Activated naive CD4-positive, alpha-beta T cell treated with anti-CD3 and anti-CD28 coated beads, Interleukin-2, amount 50 U/mL, for 72 hours (primary cell): ENCODE measurements at places on chromosomes 5 and 9. TPM values are rescaled to one million over a fixed set of nuclear protein-coding genes. Genes with fewer than 3 reads are reported as not detected.

GRCh38 chr5:156896546-156896945 lies 46.5 kb downstream of the PPP1R2B start:
- DNase-seq = no peak

DNA sequence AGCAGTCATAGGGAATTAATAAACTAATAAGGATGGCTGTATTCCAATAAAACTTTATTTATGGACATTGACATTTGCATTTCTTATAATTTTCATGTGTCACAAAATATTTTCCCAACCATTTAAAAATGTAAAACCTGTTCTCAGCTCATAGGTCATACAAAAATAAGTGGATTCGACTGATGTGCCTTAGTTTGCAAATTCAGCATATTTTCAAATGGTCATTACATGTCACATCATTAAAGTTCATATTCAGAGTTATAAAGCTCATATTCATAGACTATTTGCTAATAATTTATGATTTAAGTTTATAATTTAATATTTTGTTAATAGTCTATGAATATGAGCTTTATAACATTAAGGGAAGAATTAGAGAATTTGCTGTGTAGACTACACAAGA lies 166.5 kb downstream of the LPAR1 start:
- no peak for DNase-seq

DNA sequence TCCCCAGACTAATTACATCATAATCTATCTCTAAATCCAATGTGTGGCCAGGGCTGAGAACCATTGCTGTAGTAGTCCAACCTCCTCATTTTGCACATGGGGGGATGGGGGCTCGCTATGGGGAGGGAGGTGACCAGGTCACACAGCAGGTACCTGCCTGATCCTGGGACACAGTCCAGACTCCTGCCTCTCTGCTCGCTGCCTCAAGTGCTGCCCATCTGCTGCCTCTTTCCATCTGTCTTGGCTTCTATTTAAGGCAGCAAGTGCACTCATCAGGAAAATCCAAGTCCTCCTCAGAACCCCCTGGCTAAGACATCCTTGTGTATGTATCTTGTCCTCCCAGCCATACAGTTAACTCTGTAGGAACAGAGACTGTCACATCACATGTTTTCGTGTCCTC lies 57.7 kb upstream of the FRRS1L start:
- no peak for DNase-seq

DNA sequence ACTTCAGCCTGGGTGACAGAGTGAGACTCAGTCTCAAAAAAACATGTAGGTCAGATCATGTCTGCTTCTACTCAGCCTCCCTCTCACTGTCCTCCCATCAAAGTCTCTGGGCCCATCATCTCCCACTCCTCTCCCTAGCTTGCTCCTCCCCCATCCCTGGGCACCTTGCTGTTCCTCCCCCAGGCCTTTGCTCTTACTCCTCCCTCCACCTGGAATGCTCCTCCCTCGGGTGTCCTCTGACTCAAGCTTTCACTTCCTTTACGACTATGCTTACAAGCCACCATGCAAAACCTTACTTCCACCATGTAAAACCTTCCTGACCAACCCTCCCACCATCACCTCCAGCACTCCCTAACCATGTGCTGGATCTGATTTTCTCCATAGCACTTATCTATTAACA lies 51.5 kb downstream of the MTMR12 start:
- DNase-seq = peak; percentile 28

DNA sequence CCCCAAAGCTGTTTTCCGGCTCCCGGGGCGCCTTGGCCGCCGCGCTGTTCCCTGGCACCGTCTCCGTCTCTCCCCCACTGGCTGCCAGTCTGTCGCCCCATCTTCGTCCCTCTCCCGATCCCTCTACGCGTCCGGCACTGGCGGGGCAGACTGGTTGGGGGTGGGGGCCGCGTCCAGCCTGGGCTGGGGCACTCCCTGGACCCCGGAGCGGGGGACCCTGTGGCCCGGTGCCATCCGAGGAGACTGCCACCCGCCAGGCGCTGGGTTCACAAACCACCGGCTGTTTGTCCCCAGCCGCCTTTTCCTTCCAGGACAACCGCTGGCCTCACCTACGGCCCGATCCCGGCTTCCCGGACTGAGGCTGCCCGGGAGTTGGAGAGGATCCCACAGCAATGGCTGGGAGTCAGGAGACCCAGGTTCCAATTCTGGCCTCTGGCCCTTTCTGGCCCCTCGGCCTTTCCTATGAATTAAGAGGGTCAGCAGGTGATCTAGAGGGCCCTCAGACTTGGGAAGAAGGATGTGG lies 1.0 kb upstream of the FIBCD1 start:
- no peak for DNase-seq

GRCh38 chr5:395156-395920 lies 47.6 kb upstream of the EXOC3 start:
- no peak for DNase-seq

DNA sequence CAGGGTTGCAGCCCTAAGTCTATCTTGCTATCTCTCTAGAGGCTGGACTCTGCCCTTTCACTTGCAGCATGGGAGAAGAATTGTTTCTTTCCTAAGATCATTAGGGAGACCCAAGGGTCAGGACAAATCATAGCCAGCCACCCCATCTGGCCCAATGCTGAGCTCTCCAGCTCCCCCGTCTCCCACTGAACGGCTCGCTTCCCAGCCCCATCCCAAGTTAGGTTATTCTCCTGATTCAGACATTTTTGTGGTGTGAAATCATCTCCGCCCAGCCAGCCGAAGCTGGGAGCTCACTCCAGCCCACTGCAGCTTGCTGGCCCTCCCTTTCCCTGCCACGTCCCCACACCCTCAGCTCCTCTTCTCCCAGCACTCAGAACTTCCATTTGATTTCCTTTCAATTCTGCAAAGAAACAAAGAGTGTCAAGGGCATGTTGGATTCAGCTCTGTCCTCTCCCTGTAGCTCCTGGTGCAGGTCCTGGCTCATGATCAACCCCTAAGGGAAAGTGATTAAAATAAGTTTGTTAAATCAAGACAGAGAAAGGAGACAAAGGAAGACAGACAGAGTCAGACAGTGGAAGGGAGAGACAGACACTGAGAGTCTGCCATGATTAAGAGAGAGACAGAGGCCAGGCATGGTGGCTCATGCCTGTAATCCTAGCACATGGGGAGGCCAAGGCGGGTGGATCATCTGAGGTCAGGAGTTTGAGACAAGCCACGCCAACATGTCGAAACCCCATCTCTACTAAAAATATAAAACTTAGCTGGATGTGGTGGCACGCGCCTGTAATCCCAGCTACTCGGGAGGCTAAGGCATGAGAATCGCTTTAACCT lies 12.6 kb upstream of the SPARC start:
- DNase-seq = no peak

DNA sequence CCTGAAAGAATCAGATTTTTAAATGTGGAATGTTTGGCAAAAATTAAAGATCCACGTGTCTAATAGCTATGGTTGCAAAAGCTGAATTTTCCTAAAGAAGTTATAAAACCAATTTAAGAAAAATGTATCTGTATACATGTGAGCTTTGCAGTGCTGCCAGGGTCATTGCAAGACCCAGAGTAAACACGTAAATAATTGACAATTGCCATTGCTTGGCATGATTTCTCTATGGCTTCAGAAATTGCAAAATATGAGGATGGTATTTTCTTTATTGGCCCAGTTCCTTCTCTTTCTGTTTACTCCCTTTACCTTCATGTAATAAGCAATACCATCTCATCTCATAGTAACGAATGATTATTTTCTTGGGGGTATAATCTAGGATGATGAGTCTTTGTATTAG lies 123.9 kb downstream of the ERCC6L2 start:
- DNase-seq = no peak

DNA sequence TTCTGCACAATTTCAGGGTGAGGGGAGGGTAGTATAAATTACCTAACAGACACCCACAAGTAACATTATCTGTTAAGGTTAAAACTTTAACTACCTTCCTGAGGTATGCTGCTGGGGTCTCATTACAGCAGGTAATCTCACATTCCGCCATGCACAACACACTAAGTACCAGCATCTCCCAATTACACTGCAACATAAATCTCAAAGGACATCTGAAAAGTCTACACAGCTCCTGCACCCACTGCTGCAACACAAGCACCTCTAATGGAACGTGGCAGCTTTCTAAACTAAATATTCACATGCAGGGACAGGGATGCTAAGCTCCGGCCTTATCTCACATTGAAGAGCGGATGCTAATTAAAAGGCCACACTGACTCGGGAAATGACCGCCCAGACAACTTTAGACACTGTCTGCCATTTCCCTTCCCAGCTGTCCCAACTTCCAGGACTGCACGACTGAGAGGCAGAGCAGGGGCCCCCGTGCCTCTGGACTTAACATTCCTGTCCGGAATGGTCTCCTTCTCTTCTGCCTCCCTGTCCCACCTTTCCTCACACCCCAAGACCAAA lies 45.9 kb downstream of the PSMB7 start:
- no peak for DNase-seq

DNA sequence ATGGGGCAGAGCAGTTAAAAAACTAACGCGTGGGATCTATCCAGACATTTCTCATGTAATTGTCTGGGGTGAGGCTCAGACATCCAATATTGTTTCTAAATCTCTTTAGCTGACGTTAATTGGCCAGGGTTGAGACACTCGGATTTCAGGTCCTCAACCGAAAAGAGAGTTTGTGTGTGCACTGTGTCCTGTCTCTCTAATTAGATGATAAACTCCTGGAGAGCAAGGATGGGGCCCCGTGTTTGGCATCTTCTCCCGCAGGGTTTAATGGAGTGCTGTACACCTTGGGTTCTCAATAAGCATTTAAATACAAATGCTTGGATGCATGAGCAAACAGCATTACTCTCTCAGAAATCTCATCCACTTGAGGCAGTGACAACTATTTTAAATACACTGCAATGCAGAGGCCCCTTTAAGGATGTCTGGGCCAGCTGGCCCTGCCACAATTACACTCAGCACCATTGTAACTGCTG lies 139.6 kb downstream of the MTX3 start:
- DNase-seq = no peak

- no peak for DNase-seq
Observed at GRCh38 chr9:130890870-130891687, 5.5 kb downstream of the QRFP start.

GRCh38 chr9:86753836-86754235 lies 193.5 kb downstream of the GAS1 start:
- no peak for DNase-seq

DNA sequence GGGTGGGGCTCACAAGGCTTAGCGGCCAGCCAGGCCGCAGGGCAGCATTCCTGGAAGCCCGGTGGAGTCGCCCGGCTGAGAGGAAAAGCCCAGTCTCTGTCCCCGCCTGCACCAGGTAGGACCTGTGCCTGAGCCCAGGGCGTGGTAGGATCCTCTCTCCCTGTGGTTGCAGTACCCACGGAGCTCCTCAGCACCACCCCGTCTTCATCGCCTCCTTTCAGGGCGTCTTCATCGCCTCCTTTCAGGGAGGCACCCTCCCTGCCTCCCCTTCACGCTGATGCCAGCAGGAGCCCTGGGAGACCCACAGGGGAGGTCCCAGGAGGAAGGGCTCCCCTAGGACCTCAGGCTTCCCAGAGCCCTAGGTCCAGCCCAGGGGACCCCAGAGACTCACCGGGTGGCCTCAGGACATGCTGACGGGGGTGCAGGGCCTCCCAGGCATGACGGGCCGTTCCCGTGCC lies 53.3 kb upstream of the NOTCH1 start:
- DNase-seq = no peak

- no peak for DNase-seq
Observed at GRCh38 chr9:129414993-129415941, 205.6 kb downstream of the C9orf50 start.

DNA sequence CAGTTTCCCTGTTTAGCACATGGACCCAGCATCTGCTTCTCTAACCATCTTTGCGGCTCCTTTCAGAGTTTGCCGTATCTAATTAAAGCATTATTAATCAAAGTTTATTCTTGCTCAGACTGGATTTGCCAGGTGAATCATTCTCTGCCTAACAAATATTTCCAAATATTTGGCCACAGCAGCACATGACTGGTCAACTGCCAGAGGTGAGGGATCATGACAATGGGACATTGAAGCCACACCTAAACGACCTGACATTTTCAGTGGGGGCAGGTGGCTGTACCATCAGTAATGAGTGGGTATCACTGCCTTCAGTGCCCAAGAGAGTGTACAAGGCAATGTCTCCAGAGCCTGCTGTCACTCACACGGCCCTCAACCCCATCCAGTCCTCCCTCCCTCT lies 80.4 kb downstream of the DIRAS2 start:
- DNase-seq = no peak

DNA sequence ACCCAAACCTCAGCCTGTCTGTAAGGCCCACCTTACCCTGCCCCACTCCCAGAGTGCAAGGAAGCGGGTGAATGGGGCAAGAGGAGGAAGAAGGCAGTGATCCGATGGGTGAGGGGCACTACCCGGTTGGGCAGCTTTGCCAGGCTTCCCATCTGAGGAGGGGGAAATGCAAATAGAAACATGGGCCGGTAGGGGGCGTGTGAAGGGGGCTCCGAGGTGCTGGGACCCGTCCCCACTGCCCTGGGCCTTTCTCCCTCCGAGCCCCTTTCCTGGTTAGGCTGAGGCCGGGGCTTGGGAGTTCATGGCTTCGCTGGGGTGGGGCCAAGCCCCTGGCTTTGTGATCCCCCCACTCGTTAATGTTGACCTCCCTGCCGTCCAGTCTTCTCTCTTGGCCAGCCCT lies 23.6 kb upstream of the MYORG start:
- DNase-seq = no peak

DNA sequence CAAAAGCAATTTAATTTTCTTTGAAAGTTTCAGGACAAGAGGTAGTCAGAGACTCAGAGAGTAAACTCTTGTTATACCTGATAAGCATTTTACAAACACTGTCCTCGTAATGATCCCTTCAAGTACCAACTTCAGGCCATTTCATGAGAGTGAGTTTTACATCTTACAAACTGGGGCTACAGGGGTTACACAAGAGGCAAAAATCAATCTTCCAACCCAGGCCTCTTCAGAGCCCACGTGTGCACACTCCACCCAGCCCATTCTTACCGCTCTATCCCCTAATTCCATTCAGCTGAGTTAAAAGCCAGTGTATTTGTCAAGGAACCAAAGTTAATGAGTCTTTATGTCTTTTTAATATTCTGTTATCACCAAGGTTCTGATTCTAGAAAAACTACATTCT lies 46.5 kb downstream of the PSMB7 start:
- DNase-seq = no peak

DNA sequence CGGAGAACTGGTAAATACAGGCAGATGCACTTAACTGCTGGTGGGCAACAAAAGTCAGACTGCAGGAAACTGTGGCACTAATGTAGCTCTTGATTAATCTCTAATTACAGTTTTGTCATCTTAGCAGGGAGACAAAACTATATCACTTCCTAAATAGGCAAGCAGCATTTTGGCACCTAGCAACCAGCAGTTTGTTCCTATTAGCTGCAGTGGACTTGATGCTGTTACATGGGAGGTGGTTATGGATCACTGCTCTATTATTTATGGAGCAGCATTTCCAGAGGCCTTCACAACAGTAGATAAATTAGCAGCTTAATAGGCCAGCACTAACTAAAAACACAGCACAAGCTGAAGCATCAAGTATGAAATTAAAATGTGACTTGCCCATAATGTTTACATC lies 518.3 kb upstream of the ITGA1 start:
- no peak for DNase-seq

The NRARP gene
- total RNA-seq = 3.1 TPM

The NFIB gene
- total RNA-seq = not detected

The PCDHA9 gene
- not detected for total RNA-seq

The TMEM252 gene
- not detected for total RNA-seq

The CACFD1 gene
- 2.3 TPM for total RNA-seq

The CTNND2 gene
- total RNA-seq = not detected

The NPR3 gene
- total RNA-seq = not detected

The SLC6A19 gene
- not detected for total RNA-seq
